ENCODE measurements at places on chromosomes 5 and 9.

DNA sequence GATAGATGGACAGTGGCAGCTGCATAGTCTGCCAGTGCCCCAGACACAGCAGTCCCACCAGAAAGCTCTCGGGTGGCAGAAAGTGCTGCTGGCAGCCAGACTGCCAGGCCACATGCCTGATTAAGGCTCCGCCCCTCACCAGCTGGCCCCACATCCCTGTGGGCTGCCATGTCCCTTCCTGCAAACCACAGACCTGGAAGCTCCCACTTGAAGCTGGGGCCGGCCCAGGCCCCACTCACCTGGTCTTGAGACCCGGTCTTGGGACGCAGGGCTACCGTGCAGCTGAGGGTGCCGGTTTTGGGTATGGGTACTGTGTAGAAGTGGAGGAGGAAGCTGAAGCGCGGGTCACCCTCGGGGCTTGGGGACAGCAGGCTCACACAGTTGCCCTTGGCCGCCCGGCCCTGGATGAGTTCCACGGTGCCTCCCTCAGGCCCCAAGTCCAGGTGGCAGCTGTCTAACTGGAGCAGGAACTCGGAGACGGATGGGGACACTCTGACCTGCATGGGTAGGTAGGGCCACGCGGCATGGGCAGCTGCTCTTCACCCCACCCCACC is 15.3 kb downstream of the FPGS start:
- no peak for DNase-seq

DNA sequence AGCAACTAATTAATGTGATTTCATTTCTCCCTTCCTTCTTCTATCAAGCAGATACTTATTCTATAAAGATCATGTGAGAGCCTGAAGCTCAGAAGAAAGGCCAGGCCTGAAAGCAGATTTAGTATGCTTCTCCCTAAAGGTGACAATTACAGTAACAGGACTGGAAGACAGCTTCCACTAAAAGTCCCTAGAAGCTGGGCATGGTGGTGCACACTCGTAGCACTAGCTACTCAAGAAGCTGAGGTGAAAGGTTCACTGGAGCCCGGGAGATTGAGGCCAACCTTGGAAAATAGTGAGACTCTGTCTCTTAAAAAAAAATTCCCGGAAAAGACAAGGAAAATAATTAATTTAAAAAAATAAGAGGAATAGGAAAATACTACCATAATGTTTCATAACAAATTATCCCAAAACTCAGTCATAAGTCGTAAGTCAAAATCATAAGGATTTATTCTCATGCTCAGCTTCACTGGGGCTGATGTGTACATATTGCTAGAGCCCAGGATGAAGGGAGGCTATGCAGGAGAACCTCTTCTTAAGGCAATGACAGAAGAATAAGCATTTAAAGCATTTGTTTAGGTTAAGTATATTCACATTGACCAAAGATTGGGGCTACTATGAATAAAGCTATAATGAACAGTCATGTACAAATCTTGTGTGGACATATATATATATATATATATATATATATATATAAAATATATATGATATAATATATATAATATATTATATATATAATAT is 210.8 kb upstream of the SMARCA2 start:
- no peak for DNase-seq

- no peak for DNase-seq
Observed at GRCh38 chr5:132024117-132024435, 12.6 kb upstream of the ACSL6 start.

DNA sequence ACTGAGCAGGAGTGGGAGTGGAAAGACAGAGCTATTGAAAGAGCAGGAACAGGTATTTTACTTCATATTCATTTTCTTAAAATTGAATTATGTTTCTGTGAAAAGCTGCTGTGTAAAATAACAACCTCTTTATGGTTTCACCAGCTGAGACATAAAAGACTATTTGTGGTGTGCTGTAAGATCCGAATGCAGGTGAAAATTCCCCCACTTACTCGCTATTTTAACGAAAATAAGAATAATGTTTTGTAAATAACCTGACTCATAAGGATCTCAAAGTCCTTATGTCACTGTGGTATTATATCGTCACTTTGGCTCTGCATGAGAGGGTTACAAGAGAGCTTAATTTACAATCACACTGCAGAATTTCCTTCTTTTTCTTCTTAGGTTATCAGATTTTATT is 65.3 kb upstream of the NFIB start:
- no peak for DNase-seq

GRCh38 chr5:173832386-173832785 is 55.8 kb upstream of the CPEB4 start:
- no peak for DNase-seq

DNA sequence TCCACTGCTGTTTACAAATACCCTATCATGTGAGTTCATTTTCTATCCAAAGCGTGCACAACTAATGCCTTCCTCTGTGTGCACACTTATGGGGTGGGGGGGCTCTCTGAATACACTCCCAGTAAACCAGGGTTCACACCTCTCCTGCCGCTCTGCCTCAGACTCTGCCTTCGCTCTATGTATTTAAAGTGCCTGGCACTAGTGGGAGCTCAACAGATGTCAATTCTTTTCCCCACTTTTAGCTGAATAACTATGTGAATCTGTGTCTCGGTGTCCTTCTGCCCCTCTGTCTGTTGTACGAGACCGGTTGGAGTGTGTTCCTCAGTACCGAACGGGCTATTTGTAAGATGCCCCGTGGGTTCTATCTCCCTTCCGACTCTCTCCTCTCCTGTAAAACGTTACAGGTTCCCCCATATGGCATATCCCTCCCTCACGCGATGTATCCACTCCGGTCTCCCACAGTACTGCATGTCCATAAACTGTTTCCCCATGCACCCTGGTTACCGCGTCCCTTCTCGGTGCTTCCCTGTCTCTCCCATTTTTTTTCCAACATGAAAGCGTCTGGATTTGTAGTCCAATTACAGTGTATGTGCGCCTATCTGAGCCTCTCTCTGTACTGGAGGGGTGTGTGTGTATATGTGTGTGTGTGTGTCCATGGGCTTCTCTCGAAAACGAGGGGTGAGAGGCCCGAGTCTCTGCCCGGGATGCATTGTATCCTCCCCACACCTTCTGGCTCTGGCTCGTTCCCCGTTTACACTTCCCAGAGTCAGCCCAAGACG is 1.6 kb downstream of the ELL2 start:
- DNase-seq, result no peak

DNA sequence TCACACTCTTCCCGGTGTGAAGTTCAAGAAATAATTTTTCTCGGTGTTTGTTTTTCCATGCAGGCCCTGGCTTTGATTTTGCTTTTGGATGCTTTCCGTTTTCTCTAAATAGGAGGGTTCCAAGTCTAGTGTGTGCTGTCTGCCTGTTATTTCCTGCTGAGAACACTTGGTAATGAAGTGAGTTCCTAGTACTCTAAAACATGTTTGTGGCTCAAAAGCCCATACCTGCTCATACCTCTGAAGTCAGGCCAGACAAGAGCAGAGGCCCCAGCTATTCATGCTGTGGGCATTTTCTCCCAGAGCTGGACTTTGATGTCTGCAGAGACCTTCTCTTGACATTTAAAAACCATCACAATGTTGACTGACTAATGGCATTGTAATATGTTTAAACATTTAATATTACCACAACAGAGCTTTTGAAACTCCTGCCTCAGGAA is 211.2 kb downstream of the GOLPH3 start:
- DNase-seq, result no peak

Measured in AG04450 (cell line).